ENCODE measurements at places on chromosomes 6 and 20.

DNA sequence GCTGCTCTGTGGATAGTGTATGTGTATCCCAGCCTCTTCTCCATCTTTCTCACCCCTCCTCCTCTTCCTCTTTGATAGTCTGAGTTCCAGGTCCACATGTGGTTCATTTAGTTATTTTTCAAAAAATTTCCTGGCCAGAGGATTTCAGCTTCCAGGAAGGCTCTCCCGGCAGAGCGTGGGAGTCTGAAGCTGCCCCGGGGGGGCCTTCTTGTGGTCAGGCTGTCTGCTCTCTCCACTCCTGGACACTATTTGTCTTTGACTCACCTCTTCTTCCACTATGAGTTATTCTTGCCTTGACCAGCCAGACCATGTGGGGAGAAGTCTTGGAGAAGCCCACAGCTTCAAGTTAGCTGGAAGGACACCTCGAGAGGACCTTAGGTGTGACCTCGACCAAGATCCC lies 258.8 kb downstream of the CDC5L start:
- no peak for DNase-seq

DNA sequence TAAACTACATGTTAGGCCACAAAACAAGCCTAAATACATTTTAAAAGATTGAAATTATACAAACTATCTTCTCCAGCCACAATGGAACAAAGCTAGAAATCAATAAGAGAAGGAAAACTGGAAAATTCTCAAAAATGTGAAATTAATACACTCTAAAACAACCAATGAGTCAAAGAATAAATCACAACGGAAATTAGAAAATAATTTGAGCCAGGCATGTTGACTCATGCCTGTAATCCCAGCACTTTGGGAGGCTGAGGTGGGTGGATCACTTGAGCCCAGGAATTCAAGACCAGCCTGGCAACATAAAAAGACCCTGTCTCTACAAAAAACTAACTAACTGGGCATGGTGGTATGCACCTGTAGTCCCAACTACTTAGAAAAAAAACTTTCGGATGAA lies 6.3 kb upstream of the WFDC13 start:
- no peak for DNase-seq

DNA sequence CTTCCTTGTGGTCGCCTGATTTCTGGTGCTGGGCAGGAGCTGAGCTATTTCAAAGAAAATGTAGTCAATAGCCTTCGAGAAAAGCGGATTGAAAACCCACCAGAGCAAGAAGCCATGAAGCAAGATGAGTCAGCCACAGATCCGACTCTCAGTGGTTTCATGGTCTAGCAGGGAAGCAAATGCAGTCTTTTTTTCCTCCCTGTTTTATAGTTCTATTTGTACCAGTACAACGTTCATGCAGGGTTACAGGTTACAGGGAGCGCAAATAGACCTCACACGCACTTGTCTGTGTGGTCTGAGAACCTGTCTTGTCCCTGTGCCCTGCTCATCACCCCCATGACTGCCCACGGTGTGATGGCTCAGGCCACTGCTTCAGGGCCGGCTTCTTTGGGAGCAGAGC lies 309.8 kb upstream of the SUPT3H start:
- no peak for DNase-seq

DNA sequence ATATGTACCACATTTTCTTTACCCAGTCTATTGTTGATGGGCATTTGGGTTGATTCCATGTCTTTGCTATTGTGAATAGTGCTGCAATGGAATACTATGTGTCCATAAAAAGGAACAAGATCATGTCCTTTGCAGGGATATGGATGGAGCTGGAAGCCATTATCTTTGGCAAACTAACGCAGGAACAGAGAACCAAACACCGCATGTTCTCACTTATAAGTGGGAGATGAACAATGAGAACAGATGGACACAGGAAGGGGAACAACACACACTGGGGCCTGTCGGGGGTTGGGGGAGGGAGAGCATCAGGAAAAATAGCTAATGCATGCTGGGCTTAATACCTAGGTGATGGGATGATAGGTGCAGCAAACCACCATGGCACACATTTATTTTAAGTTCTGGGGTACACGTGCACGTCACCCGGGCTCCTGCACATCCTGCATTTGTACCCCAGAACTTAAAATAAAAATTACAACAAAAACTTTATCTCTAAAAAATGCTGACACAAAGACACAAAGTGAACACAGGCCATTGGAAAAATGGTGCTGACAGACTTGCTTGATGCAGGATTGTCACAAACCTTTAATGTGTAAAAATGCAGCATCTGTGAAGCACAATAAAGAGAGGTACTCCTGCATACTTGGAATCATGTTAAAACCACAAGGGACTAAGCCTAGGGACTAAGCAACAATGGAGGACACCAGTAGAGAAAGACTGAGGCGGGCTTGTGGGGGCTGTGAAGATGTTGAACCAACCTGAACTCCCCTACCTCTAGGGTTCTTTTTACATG lies 48.8 kb downstream of the BCAS1 start:
- DNase-seq: no peak

DNA sequence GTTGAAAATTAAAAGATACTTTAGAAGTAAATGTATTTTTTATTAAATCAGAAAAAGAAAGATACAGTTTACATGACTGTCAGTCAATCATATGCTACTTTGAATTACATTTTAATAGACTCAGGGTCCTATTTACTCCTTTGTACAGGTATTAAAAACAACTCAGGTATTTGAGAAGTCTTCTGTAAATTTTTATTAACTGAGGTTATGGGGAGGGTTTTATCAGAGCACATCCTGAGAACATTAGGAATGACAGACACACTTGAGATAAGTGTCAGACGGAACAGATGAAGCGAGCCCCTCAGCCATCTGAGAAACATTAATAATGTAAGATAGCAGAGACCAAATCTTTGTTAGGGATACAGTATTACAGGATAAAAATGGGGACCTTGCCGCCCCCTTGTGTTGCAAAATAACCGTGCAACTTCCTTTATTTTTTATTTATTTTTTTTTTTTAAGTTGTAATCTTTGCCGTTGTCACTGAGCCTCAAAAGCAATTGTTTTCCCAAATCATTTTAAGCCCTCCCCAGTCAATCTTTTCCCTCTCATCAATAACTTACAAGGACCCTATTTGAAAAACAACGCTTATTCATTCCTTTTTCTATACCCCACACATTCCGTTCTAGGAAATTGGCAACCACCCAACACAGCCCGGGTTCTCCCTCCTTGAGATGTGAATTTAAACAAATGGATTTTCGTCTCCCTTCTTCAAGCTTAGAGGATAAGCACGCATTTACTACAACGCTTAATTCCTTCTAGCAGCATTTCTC lies 126.7 kb downstream of the BCAS1 start:
- no peak for DNase-seq

DNA sequence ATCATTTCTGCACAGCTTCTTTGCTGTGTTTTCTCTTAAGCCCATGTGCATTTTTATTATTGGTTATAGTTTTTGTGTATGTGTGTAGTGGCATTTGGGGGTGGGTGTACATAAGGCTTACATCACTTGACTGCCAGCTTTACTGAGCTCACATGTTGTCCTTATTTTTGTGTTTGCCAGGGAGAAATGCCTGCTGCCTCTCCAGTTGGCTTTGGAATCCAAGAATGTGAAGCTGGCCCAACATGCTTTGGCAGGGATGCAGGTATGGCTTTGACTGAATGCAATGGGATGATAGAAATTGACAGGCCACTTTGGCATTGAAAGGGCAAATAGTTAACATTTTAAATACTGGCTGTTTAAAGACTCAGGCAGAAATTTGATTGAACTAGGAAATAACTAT lies 11.4 kb downstream of the PBOV1 start:
- DNase-seq: no peak

DNA sequence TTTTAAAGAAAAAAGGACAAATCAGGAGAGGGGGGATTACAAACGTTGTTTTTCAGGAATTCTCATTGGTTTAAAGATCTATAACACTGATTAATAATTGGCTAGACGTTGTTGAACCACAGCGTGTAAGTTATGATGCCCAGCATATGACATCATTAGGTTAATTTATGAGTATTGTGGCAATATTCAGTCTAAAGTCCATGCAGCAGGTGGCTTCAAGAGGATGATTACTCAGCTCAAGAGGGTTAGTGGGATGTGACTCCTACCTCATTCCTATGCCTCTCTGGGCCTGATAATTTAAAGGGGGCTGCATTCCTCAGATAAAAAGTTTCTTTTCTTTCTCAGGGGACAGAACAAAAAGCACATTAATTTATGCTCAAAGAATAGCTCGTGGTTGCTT lies 1309.0 kb downstream of the EPHA7 start:
- no peak for DNase-seq

GRCh38 chr6:31470801-31471200 lies 27.1 kb upstream of the MICB start:
- no peak for DNase-seq

DNA sequence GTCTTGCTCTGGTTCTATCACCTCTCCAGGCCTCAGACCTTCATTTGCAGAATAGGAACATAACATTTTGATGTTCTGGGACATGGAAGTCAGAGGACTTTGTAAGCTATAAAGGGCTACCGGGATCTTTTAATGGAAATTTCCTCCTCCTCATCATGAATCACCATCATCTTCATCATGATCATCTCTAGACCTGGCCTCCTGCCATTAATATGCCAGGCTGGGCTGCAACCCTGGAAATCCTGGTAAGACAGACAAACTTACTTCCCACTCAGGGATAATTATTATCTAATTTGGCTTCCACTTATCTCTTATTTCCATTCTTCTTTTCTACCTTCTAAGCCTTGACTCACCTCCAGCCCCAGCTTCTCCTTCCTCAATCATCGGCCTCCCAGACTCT lies 41.0 kb upstream of the MRPS18A start:
- no peak for DNase-seq

DNA sequence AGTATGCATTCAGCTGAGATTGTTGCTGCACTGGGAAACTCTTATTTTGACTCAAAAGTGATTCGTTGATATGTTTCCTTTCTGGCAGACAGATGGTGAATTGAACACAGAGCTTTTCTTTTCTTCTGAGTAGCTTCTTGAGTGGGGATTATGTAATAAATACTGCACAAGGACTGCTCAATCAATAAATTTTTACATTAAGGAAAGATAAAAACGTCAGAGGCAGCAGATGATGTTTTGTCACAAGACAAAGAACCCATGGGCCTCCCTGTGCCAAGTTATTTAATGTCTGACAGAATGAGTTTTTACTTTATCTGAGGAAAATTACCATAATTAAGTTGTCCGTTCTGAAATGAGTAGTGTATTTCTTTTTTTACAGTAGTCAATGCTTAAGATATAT lies 460.3 kb downstream of the UTRN start:
- no peak for DNase-seq

GRCh38 chr6:87315071-87315470 lies 7.3 kb upstream of the SMIM8 start:
- DNase-seq: no peak

GRCh38 chr6:150764334-150765066 lies 101.0 kb upstream of the MTHFD1L start:
- DNase-seq: no peak

DNA sequence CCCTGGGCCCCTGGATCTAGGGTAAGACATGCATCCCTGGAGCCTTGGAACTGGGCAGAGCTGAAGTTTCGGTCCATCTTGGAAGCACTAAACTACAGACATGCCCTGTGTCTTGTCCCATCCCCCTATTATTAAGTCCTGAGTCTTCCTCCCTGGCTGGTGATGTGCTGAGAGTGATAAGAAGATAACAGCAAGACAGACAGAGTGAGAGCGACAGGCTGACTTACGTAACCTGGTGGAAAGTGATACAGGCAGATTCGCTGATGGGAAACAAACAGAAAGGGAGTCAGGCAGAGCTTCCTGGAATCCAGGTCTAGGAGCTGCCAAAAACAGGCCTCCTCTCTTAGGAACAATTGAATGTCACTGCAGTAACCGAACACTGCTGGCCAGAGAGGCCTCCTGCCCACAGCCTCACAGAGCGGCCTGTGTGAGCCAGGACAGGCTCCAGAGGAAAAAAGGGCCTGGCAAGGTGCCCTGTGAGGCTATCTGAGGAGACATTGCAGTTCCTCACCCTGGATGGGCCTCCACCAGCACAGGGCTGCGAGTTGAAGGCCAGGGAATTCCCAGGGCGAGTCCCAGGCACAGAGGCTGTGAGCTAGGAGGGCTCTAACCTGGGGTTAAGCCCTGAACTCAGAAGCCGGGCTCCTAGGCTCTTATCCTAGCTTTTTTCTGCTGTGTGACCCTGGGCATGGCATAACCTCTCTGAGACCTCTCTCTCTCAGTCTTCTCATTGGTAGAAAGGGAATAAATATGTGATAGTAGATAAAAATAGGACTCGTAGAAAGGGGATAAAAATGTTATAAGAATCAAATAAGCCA lies 34.2 kb upstream of the B4GALT5 start:
- DNase-seq: no peak

GRCh38 chr6:14690120-14691056 lies 555.5 kb upstream of the JARID2 start:
- no peak for DNase-seq

GRCh38 chr6:40395066-40395697 lies 192.0 kb downstream of the LRFN2 start:
- DNase-seq: no peak

- no peak for DNase-seq
Observed at GRCh38 chr6:20044883-20045282, 167.4 kb downstream of the MBOAT1 start.

DNA sequence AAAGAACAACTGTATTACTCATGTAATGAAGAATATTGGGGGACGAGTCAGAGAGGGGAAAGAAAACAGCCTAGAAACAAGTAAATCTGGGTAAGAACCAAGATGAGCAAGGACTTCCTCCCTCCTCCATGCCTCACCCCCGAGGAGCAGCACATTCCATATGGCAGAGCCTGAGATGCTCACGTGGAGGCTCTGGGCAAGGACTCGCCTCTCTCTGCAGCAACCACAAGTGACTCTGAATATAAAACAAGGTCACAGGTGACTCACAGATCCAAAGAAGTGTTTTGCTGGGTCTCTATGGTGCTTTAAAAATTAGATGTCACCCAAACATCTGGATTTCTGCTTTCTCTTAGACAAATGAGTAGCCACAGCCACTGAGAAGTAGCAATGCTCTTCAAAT lies 453.0 kb upstream of the SULF2 start:
- no peak for DNase-seq

DNA sequence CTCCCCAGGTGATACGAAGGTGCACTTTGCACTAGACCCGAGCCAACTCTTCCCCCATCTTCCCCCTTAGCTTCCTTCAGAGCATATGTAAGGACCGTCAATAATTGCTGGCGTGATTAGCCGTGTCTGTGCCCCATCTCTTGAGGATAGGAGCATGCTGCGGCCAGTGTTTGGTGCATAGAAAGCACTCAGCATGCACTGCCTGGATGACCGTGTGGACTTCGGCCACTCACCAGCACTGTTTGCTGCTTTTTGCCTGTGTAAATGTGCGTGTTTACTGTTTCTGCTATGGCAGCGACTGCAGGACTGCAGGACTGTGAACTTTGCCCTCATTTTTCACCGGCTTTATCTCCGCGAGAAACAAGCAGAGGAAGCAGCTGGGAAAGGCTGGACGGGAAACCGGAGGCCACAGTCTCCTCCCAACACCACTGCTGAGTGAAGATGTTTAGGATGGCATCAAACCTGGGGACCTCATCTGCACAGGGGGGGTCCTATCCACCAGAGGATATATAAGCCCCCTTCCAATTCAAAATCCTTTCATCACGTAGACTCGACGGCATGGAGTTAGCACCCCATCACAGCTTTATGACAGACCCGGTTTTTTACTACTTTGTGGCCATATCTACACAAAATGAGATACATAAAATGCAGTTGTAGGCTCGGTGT lies 150.6 kb upstream of the AFDN start:
- no peak for DNase-seq
